Stimulated activated CD4-positive, alpha-beta T cell treated with anti-CD3 and anti-CD28 coated beads, Interleukin-1b, Interleukin-23, amount 100 ng/mL, for 48 hours (primary cell): ENCODE measurements at places on chromosomes 4 and X.
A peak's percentile ranks its signal among the peaks of the same experiment; 100 is the strongest.

- DNase-seq = no peak
Observed at GRCh38 chr4:48071191-48071590, 54.6 kb downstream of the NIPAL1 start.

DNA sequence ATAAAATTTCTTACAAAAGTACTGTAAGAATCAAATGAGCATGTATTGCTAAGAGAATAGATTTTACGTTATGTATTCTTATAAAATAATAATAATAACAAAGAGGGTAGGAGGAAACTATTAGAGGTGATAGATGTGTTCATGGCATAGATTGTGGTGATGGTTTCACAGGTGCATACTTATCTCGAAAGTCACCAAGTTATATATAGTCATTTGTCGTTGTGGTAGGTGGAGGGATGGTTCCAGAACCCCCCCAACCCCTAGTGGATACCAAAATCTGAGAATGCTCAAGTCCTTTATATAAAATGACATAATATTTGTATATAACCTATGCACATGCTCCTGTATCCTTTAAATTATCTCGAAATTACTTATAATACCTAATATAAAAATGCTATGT is 36.7 kb upstream of the H2AZ1 start:
- DNase-seq = no peak

GRCh38 chr4:10023050-10023419 is 1.7 kb upstream of the SLC2A9 start:
- no peak for DNase-seq

DNA sequence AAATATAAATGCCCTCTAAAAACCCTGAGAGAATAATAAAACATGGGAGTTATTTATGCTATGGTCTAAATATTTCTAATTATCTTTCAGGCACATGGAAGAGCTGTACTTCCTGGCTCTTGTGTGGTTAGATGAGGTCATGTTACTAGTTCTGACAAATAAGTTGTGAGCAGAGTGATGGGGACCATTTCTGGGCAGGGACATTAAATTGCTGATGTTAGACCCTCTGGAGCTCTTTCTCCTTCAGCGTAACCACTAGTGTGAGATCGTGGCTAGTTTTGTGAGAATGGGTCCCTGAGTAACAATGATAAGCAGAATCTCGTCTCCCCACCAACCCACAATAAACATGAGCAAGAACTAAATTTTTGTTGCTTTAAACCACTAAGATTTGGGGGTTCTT is 108.0 kb downstream of the MAML3 start:
- no peak for DNase-seq

DNA sequence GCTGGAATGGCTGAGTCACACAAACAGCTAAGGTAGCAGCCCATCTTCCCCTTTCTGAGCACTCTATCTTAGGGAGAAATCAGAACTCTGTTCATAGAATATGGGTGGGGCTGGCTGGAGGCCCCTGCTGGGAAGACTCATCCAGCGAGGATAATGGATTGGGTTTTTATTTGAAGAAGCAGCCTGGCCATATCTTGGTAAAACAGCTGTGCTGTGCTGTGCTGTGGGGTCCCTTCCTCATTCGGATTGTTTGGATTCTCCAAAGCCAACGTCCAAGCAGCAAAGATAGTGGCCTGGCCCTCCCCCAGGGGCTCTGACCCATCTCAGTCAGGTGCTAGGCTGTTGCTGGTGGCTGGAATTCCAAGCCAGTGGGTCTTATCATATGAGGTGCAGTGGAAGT is 63.8 kb downstream of the ZNF718 start:
- no peak for DNase-seq

DNA sequence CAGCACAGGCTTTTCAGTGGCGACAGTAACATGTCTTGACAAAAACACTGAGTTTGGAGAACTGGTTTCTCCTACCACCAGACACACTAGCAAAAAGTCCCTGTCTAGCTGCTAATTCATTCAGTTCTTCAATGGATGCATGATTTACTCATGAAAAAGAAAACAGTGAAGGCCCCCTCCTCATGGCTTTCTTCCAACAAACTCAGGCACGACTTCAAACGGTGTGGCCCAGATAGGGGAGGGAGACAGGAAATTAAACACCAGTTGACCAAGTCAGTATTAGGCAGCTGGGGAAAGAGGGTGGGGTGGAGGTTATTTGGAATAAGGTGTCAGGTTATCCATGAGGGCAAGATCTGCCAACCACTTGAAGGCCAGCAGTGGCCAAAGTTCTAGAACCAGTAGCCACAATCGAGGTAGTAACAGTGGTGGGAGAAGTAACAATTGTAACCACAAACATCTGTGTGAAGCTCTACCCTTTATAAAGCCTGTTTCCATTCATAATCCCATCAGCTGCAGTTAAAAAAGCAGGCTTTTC is 60.2 kb downstream of the SEPSECS start:
- no peak for DNase-seq

GRCh38 chrX:129144172-129145038 is 378.9 kb downstream of the SMARCA1 start:
- no peak for DNase-seq

DNA sequence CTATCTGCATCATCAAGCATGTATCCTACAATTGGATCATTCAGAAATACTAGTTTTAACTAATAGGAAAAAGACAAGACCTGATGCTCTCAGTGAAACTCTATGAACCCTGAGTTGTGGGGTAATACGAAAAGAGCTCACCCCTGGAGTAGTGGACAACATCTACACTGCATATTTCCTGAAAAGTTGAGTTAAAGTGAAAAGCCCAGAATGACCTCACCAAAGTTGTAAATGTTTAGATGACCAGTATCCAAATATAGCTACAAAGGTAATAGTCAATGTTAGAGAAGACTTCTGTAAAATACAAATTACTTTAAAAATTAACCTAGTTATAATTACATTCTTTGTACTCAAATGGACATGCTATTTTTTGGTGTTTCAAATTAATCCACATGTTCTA is 52.8 kb upstream of the SRPX start:
- DNase-seq = no peak

- no peak for DNase-seq
Observed at GRCh38 chr4:82770607-82771006, 28.0 kb downstream of the SCD5 start.

GRCh38 chr4:112853662-112854256 is 195.7 kb upstream of the ANK2 start:
- no peak for DNase-seq

GRCh38 chrX:117969782-117970181 is 146.8 kb downstream of the KLHL13 start:
- no peak for DNase-seq

- no peak for DNase-seq
Observed at GRCh38 chrX:54452920-54453319, 12.7 kb downstream of the TSR2 start.

DNA sequence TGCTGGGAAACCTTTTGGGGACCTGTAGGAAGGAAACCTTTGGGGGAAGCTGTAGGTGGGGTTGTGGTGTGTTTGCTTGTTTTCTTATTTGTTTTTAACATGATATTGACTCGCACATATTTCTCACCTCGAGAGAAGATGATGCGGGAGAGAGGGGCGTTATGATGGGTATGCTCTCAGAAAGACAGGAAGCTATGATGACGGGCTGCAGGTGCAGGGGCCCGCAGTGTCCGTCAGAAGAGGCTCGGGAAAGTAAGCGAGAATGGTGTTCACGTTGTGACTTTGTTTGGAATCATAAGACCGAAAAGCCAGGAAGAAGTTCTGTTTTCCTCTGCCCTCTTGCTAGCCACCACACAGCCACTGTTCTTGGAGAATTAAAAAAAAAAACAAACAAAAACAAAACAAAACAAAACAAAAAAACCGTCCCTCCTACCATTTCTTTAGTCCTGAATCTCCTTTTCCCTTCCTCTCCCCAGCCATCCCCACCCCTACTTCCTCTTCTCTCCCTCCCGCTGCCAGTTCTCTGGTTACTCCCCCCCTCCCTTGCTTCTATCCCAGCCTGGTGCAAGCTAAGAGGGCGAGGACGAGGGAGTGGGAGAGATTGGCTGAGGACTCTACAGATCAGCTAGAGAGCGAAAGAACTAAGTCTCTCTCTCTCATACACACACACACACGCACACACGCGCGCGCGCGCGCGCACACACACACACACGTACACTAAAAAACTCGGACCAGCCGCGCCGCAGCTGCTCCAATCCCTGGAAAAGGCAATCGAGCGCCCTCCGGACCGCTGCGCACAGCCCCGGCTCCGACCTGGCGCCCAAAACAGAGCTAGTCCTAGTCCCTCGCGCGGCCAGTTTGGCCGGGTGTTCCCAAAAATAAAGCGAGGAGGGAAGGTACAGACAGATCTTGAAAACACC is at the start of gene BMP3:
TSS of gene BMP3 (plus strand) at position 648 of the 920 bp plus-strand sequence. CDS start 577 bp downstream, outside the sequence.
- DNase-seq = no peak

DNA sequence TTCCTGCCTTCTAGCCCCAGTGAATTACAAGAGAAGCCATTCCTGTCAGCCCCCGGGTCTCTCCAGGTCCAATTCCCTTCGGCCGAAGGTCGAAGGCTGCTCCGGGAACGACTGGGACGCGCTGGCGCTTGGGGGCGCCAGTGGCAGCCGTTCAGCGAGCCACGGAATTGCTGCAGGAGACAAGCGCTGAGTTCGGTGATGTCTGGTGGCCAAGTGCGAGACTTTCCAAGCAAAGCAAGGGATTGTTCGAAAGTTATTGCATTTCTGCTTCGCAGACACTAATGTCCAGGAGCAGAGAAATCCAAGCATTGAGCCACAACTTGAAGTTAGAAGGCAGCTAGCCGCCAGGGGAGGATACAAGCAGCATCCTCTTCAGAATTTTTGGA is 1.1 kb upstream of the DKK2 start:
- DNase-seq = no peak

- no peak for DNase-seq
Observed at GRCh38 chr4:104756837-104757236, 262.1 kb upstream of the CXXC4 start.

GRCh38 chrX:39802354-39802753 is 295.4 kb downstream of the BCOR start:
- no peak for DNase-seq

GRCh38 chrX:72306851-72307645 is 1.3 kb upstream of the CITED1 start:
- DNase-seq = peak; percentile 3

- no peak for DNase-seq
Observed at GRCh38 chr4:16032396-16032770, 51.4 kb downstream of the PROM1 start.

DNA sequence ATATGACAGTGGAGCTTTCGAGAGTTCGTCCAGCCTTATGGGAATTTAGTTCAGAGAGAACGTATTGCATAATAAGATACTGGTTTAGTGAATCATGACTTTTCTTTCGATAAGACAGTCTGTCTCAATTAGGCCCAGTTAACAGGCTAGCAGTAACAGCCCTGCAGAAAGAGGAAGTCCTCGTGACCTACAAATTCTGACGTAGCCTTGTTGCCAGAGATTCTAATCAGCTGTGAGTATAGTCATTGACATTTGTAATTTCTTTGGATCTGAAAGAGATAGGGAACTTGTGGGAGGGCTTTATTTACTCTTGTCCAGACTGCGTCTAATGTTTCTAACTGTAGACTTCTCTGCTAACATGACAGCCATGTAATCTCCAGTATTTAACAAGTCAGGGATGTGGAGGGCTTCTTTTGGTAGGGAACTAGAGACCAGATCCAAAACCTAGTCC is 15.8 kb downstream of the ART3 start:
- DNase-seq = no peak

DNA sequence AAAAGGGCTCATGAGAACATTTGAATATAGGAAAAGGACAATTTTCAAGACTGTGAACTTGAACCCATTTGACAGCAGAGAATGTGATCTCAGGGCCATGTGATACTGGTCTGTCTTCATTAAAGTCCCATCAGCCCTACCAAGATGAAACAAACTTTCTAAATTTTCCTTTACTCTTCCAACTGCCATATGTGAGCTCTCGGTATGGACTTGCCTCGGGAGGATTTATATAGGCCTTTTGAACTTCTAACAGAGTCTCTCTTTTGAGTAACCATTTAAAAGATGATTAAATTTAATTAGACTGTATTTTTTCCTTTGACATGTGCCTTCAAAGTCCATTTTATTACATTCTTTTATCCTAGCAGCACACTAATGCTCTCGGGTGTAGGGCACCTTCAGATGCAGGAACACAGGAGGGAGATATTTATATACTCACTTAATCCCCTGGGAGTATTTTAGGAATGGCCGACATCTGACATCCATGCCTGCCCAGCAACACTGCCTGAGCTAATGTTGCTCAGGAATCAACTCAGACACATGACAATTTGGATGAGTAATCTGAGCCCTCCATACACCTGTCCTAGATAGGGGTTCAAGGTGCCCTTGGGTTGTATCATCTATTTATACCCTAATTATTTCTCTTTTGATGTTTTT is 155.0 kb downstream of the SLC7A11 start:
- DNase-seq = no peak

DNA sequence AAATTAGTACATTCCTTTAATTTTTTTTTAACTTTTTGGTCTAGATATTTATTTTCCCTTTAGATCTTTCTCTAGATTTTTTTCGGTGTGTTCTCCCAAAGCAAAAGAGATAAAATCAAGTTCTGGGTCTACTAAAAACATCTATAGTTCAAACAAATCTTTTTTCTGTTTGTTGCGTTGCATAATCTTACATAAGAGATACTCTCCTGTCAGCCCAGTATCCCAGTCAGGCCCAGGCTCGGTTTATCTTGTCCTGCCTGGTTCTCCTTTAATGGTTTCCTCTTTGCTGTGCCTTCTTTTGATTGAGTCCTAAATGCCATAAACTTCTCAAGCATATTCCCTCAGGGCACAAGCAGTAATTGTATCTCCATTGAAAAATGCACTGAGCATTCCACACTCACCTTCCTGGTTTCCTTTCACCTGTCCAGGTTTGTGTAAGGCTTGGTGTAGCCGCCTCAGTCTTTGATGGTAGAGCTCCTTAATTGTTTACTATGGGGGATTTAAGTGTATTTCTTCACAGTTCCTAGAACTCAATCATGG is 104.9 kb downstream of the TMEM131L start:
- DNase-seq = no peak

DNA sequence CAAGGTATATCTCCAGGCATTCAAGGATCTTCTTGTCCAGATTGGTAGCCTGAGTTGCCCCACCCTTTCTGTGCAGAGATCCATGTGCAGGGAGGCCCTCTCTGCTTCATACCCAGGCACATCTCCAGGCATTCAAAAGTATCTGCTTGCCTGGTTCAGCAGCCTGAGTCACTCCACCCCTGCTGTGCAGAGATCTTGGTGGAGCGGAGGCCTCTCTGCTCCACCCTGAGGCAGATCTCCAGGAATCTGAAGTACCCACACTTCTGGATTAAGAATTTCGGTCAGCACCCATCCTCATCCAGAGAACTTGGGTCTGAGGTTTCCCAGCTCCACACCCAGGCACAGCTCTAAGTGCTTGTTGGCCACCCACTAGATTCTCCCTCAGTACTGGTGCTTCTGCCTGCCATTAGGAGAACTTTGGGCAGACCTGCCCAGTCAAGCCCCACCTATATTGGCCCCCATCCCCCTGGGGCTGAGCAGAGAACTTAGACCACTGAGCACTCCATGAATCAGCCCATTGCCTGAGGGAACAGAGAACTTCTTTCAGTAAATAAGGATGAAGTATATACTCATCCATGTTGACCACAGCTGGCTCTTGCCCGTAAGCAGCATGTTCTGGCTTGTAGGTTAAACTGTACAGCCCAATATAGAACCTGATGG is 199.5 kb upstream of the ZCCHC13 start:
- DNase-seq = no peak
